Right hindlimb (tissue), 1 donor: ENCODE measurements at places on chromosomes 5 and 9.

DNA sequence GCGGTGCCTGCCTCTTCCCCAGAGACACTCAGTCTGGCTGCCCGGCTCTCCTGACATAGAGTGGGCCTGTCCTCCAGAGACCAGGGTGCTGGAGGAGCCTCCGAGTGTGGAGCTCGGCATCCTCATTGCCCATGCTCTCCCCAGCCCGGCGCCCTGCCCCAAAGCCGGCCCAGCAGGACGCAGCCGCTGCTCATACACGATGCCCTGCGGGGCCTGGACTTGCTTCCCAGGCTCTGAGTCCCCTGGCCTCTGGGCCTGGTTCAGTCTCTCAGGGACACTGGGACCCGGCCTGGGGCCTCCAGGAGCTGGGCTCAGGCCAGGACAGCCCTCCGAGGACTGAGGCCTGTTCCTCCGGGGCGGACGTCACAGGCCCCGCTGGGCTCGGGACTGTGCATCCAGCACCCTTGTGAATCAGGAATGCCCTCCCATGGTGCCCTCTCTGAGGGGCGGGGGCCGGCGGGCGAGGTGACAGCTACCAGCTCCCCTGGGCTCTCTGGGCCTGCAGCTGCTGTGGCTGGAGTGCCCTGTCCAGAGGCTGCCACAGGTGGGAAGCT is 23.2 kb downstream of the TPPP start:
- DNase-seq = no peak

GRCh38 chr5:33719769-33720168 is 172.0 kb downstream of the ADAMTS12 start:
- no peak for DNase-seq

DNA sequence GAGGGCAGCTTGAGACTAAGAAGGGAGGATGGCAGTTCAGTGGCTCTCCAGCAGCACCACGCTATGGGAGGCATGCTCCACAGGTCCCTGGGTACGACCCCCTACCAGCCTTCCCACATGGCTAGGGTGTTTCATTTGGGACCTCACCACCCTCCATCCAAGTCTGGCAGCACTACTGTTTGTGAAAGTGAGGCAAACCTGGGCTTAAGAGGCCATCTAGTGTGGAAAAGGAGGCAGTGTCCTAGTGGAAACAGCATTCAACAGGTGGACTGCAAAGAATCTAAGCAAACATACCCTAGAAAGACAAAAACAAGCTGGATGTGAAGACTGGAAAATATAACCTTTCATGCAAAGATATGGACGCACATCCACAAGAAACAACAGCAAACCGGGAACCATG is 4.8 kb upstream of the C5orf47 start:
- no peak for DNase-seq

DNA sequence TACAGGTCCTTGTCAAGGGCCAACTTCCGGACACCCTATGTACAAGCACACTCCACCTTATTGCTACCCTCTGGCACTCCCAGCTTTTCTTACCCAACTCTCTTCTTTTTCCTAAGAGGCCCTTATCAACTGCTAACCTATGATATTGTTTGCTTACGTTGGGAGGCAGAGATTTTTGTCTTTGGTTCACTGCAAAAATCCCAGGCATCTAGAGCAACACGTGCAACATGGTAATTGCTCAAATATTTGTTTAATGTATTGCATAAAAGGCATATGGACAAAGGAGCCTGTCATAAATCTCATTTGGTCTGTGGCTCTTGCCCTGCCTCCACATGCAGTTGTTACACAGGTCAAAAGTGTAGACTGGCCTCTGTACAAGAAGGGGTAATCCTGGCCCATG is 35.8 kb upstream of the ATP10B start:
- no peak for DNase-seq

GRCh38 chr5:166281433-166281832 is 2010.0 kb upstream of the WWC1 start:
- no peak for DNase-seq

- DNase-seq = no peak
Observed at GRCh38 chr5:74152136-74152535, 488.4 kb downstream of the ENC1 start.

DNA sequence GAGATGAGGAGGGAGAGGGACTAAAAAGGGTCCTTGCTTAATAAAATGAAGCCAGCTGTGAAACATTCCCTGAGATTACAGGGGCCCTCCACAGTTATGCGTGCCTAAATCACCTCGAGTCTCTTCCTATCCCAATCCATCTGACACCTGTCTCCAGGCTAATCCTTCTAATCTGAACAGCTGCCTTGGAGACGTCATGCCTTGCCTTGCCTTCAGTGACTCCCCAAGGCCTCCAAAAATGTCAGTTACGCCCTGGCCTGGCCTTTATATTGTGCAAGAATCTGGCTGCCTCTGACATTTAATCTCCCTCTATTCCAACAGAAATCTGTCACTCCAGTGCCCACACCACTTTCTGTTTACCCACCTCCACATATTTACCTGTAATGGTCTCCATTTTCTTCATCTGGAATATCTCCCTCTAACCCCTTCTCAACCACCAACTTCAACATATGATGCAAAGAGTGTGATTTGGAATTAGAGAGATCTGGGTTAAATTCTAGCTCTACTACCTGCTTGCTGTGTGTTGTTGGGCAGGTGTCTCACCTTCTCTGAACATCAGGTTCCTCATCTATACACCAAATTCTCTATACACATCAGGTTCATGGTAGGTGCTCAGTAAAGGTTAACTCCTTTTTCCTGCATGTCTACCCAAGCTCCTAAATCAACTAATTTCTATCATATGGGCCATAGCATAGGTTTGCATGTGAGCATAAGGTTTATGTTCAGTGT is 57.9 kb downstream of the PTCD2 start:
- DNase-seq = peak; percentile 86

GRCh38 chr5:24703934-24704333 is 59.2 kb upstream of the CDH10 start:
- DNase-seq = no peak

DNA sequence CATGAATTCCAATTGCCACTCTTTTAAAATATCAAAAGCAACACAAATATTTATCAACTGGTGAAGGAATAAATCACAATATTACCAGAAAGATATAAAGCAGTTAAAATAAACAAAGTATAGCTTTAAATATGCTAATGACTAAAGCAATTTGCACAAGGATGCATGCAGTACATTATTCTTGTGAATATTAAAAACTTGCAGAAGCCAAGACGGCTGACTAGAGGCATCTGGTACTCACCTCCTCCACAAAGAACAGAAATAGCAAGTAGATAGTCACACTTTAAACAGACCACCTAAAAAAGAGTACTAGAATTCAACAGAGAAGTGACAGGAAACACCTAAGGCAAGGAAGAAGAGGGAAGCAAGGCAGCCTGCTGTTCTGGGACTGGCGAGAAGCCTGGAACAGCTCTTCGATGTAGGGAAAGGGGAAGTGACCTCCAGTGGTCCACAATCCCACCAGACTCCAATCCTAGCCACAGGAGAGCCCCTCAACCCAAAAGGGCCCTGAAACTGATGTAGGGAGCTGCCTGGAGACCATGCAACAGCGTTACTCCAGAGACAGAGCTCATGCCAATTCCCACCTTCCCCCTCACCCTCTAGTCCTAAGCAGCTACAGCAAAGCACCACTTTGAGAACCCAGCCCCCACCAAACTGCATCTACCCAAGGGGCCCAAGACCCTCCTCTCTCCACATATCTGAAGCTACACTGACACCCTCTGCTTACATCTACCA is 86.3 kb downstream of the LPAR1 start:
- no peak for DNase-seq

GRCh38 chr5:172910828-172911627 is 48.2 kb upstream of the RPL26L1 start:
- DNase-seq = peak; percentile 58

DNA sequence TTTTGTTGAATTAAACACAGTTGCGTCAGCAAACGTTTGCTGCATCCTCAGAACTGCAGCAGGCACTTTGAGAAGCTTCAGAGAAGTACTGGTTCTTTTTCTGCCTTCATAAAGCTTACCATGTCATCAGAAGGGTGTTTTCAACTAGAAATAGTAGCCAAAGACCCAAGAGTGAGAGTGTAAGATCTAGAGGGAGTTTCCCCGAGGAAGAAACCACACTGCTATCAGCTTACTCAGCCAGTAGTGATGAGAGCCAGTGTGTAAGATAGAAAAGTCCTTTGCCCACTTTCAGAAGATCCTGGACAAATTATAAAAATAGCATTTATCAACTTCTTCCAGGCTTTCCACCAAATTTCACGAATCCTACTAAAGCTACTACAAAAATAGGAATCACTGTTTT is 154.5 kb downstream of the PAPPA start:
- no peak for DNase-seq

GRCh38 chr5:16005225-16005624 is 174.4 kb downstream of the MARCHF11 start:
- DNase-seq = no peak

DNA sequence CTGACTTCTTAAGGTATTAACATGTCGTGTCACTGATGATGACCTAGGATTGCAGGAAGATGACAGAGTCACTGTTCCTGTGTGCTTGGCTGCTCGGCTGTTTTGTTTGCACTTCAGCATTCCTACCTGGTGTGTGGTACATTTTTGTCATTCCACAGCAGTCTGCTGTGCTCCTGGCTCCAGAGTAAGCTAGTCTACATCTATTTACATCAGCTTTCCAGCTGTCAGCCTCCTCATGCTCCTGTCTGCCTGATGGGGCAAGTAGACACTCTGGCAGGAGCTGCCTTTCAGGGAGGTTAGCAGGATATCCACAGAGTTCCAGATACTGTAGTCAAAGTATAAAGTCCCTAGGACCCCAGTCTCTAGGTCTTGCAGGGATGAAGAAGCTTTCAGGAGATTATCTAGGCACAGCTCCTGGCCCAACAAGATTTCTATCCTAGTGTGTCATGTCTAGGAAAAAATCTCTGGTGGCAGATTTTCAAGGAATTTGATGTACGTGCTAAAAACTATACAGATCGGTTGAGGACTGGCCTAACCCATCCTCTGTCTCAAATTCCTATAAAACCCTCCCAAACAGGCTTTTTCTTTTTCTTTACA is 28.4 kb downstream of the RUSC2 start:
- peak; percentile 32 for DNase-seq

GRCh38 chr5:54062958-54063357 is 247.4 kb downstream of the ARL15 start:
- no peak for DNase-seq

GRCh38 chr5:157523976-157524375 is 51.6 kb downstream of the ADAM19 start:
- no peak for DNase-seq

GRCh38 chr5:144267961-144268513 is 97.4 kb downstream of the KCTD16 start:
- no peak for DNase-seq

DNA sequence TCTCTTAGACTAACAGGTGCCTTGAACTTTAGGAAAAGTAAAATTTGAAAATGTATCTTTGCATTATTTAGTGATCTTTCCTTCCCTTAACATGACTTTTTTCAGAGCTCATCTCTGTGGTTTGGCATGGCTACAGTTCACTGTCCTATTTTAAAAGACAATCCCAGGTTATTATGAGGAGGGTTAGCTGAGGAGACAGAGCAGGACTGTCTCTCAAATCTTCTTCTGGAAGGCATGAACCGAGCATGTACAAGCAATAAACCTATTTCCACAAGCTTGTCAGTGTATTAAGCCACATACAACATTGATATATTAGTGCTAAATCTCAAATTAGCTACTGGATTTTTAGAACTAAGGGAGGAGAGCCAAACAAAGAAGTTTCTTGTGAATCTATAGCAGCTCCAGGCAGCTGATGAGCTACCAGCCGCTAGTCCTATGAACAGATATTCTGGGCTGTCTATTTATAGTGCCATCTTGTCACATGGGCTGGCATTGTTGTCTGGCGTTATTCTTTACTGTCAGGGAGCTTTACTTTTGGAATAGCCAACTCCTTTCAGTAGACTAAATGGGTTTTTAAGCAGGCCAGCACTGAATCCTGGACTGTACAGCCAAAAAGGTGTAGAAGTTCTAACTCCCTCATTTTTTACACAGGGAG is 171.2 kb upstream of the ACTBL2 start:
- DNase-seq = peak; percentile 35

DNA sequence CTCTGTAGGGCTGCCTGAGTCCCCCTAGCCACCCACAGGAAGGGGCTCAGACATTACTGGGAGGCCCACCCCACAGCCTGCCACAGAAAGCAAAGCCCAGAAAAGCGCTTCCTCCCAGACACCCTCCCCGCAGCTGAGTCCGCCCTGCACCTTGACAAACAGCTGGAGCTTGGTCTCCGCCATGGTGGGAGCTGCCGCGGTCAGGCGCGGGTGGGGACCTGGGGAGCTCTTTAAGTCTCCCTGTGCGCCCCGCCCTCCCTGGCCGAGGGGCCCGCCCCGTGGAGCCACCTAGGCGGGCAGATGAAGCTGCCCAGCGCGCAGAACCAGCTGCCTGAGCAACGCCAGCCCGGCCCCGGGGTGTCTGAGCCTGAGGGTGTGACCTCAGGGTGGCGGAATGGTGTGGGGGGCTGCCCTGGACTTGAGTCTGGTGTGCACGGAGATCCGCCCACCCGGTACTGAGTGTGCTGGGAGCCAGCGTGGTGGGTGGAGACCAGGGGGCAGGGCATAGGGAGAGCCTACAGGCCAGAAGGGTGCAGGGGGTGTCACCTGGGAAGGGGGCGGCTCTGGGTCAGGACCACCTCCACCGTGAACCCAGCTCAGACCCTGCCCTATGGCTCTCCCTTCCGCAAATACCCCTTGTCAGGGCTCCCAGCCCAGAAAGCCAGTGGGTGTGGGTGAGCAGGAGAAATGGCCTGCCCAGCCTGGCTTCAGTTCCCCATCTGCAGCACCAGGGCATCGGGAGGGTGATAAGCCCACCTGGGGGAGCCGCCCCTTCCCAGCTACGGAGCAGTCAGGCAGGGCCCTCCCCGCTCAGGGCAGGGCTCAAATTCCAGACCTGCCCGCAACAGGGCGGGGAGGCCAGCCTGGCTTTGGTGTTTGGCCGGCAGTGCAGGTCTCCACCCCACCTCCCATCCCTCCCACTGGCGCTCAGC is at the start of gene CLIC3:
Gene CLIC3, minus strand, starts transcription at position 208 of the 932 bp plus-strand sequence. Its CDS starts 25 bp downstream, at position 183.
- no peak for DNase-seq

DNA sequence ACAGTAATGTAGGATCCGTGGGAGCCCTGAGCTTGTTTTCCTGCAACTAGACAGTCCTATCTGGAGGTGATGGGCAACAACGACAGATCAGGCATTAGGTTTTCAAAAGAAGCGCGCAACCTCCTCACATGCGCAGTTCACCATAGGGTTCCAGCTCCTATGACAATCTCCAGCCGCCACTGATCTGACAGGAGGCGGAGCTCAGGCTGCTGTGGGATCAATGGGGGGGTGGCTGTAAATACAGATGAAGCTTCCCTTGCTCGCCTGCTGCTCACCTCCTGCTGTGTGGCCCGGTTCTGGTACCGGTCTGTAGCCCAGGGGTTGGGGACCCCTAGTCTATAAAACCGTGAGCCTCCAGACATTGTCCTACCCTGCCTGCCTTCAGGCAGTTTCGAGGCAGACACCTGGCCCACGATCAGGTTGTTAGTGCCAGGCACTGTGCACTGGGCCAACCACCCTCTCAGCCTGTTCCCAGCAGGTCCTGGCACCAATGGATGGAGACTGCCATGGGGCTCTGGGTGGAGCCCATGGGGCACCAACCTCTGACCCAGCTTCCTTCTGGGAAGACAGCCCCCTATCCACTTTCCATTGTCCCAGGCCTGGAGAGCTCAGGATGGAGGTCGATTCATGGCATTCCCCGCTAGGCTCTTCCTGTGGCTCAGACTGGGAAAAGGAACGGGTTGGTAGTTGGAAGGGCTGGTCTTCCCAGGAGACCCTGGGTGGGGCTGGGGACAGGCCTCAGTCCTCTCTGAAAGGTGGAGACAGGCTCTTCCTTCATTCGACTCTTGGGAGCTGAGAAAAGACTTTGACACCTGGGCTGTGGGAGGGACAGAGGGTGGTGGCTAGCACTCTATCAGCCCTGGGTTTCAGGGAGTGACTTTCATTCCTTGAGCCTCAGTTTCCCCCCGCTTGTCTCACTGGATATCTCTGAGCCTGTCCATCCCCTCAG is 1.7 kb downstream of the ENDOG start:
- no peak for DNase-seq
